ENCODE measurements at places on chromosomes 2 and 18. TPM values are rescaled to one million over a fixed set of nuclear protein-coding genes. Genes with fewer than 3 reads are reported as not detected.

- H3K36me3 ChIP-seq = no peaks in the 10 kb centered on the region
- no peak overlapping the region for H3K27ac ChIP-seq
- no peak for DNase-seq
- peaks cover 8% of the 10 kb centered on the region for H3K4me1 ChIP-seq
These were observed 33.8 kb downstream of the RBKS start for GRCh38 chr2:27856386-27856785.

CD207 gene
- 1.0 TPM for total RNA-seq

GCKR gene
- total RNA-seq = not detected

DNA sequence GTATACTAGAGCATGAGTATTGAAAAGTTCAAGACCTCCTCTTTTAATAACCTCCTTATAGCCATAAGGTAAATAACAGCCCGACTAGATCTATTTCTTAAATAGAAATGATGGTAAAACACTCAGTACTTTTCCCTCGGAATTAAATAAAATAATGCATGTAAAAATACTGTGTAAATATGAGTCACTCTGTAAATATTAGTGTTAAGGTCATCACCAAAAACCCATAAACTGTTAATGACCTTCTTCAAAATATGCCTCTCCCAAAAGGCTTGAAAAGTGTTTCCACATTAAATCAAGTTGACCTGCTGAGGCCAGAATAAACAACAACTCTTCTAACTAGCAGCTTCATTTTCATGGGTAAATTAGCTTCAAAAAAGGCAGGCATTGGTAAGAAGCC, 25.3 kb upstream of the BZW1 start:
- DNase-seq = no peak
- H3K36me3 ChIP-seq = no peaks in the 10 kb centered on the region
- no peaks in the 10 kb centered on the region for H3K4me1 ChIP-seq
- H3K27me3 ChIP-seq = no peaks in the 10 kb centered on the region
- no peak overlapping the region for H3K4me3 ChIP-seq

PROM2 gene
- 0.50 TPM for total RNA-seq

GRCh38 chr2:71347517-71347916, 15.9 kb downstream of the ZNF638 start:
- H3K27ac ChIP-seq = no peak overlapping the region
- H3K27me3 ChIP-seq = no peaks in the 10 kb centered on the region
- peaks cover 10% of the 10 kb centered on the region for H3K36me3 ChIP-seq
- peaks cover 33% of the 10 kb centered on the region for H3K4me1 ChIP-seq
- H3K4me3 ChIP-seq = no peak overlapping the region

GRCh38 chr18:36352384-36352783, 54.9 kb downstream of the FHOD3 start:
- DNase-seq = peak; percentile 89
- no peak overlapping the region for H3K27ac ChIP-seq
- peaks cover 3% of the 10 kb centered on the region for H3K36me3 ChIP-seq
- no peak overlapping the region for H3K4me3 ChIP-seq
- H3K27me3 ChIP-seq = no peaks in the 10 kb centered on the region
- H3K4me1 ChIP-seq = peaks cover 7% of the 10 kb centered on the region

TRABD2A gene
- 1.7 TPM for total RNA-seq

- no peak overlapping the region for H3K4me3 ChIP-seq
- H3K27me3 ChIP-seq = no peaks in the 10 kb centered on the region
- no peak overlapping the region for H3K27ac ChIP-seq
These were observed 18.3 kb upstream of the ACVR2A start for GRCh38 chr2:147826278-147827087.

DNA sequence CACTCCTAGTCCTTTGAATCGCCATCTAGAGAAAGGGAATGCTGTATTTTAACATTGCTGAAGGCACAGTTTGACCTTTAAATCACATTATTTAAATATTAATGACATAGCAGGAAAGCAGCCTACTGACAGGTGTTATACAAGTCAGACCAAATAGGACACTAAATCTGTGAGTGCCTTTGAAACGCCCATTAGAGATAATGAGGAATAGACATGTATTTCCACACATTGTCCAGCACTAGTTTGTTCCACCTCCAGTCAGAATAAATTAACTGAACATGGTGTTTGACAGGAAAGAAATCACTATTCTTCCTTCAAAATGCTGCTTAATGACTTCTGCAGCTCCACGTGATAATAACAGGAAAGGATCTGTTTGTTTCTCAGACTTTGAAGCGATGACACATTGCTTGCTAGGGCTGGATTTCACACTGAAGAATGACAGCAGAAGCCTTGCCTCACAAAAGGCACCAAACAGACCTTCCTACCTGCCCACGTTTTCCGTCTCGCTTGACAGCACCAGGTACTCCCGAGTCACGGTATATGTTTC, 90.5 kb upstream of the DDX18 start:
- H3K4me1 ChIP-seq = no peaks in the 10 kb centered on the region
- peaks cover 4% of the 10 kb centered on the region for H3K27me3 ChIP-seq
- no peak overlapping the region for H3K4me3 ChIP-seq
- H3K27ac ChIP-seq = no peak overlapping the region
- no peak for DNase-seq
- no peaks in the 10 kb centered on the region for H3K36me3 ChIP-seq

GRCh38 chr2:44616667-44617155, 255.0 kb downstream of the CAMKMT start:
- peaks cover 3% of the 10 kb centered on the region for H3K4me1 ChIP-seq
- no peaks in the 10 kb centered on the region for H3K27me3 ChIP-seq
- no peak for DNase-seq

DNA sequence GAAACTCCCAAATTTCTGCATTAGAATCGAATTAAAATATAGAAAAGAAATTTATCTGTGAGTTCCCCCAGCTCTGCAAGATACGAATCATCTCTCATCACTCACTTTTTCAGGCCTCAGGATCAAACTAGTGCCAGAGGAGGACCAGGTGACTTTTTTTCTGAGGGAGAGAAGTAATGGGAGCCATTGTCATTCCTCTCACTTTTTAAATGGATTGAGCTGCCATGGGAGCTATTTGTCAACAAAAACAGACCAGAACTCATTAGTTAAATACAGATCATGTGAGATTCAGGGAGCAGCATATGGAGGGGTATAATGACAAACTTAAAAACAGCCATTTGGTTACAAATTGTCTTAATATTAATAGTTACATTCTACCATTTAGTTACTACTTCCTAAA, 594.4 kb downstream of the DPP10 start:
- DNase-seq = no peak
- no peaks in the 10 kb centered on the region for H3K4me1 ChIP-seq

KCNE4 gene
- 11.6 TPM for total RNA-seq

DNA sequence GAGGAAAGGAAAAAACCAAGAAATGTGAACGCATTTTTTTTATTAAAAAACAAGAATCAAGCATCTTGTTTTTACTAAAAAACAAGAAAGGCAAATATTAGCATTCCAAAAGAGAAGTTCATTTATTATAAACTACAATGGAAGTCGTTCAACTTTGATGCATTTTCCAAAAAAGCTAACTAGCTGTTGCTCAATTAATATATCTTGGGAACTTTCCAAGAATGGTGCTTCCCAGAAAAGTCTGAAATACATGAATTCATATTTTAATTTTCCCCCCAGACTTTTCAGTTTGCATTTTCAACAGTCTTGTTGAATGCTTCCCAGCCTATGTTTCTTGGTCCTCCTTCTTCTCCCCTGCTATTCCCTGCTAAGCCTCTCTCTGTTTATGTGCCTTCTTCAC, 7.5 kb upstream of the RND3 start:
- no peak for DNase-seq
- H3K4me1 ChIP-seq = no peaks in the 10 kb centered on the region
- no peaks in the 10 kb centered on the region for H3K27me3 ChIP-seq
- H3K27ac ChIP-seq = no peak overlapping the region

- H3K4me3 ChIP-seq = no peak overlapping the region
- H3K27me3 ChIP-seq = no peaks in the 10 kb centered on the region
- peaks cover 22% of the 10 kb centered on the region for H3K4me1 ChIP-seq
- H3K27ac ChIP-seq = no peak overlapping the region
- H3K36me3 ChIP-seq = no peaks in the 10 kb centered on the region
- DNase-seq = no peak
These were observed 283.4 kb upstream of the PARD3B start for GRCh38 chr2:204261846-204262245.

- H3K27me3 ChIP-seq = no peaks in the 10 kb centered on the region
- no peak overlapping the region for H3K27ac ChIP-seq
- no peak overlapping the region for H3K4me3 ChIP-seq
These were observed 402.8 kb downstream of the TXNL1 start for GRCh38 chr18:56235481-56236013.

PID1 gene
- total RNA-seq = 48.2 TPM

MROH2A gene
- total RNA-seq = not detected

DNA sequence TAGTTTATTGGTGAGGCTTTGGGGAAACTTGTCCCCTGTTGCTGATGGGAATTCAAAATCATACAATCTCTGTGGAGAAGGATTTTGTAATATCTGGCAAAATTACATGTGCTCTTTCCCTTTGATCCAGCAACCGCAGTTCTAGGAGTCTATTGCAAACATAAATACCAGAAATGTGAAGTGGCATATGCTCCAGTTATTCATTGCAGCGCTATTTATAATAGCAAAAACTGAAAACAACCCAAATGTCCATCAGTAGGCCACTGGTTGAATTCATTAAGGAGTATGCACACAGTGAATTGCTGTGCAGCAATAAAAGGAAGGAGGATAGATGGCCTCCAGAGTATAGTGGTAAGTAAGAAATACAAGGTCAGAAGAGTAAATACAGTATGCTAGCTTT, 76.5 kb downstream of the HNRNPLL start:
- no peak overlapping the region for H3K4me3 ChIP-seq
- no peaks in the 10 kb centered on the region for H3K36me3 ChIP-seq
- peaks cover 47% of the 10 kb centered on the region for H3K4me1 ChIP-seq
- H3K27me3 ChIP-seq = no peaks in the 10 kb centered on the region
- DNase-seq = no peak
- H3K27ac ChIP-seq = peak overlapping the region; percentile 85

DNA sequence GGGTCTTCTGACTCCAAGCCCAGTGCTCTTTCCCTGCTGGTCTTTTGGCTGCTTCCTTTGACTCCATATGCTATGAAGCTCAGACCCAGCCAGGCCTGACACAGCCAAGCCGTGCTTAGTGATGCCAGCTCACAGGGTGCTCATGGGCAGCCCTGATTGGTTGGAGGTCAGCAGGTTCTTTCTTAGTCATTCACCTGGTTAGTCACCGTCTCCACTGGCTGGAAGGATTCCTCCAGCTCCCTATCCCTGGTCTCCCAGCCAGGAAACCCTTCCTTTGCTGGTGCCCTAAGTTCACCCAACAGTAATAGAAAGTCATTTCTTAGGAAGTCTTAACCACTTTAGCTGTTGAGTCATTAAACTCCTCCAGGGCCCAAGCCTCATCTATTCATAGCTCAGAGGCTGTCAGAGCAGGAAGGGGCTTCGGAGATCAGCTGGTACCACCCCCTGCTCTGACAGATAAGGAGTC, 3.9 kb downstream of the KCNK3 start:
- H3K27me3 ChIP-seq = no peaks in the 10 kb centered on the region
- H3K36me3 ChIP-seq = no peaks in the 10 kb centered on the region
- H3K4me3 ChIP-seq = no peak overlapping the region
- DNase-seq = no peak

DNA sequence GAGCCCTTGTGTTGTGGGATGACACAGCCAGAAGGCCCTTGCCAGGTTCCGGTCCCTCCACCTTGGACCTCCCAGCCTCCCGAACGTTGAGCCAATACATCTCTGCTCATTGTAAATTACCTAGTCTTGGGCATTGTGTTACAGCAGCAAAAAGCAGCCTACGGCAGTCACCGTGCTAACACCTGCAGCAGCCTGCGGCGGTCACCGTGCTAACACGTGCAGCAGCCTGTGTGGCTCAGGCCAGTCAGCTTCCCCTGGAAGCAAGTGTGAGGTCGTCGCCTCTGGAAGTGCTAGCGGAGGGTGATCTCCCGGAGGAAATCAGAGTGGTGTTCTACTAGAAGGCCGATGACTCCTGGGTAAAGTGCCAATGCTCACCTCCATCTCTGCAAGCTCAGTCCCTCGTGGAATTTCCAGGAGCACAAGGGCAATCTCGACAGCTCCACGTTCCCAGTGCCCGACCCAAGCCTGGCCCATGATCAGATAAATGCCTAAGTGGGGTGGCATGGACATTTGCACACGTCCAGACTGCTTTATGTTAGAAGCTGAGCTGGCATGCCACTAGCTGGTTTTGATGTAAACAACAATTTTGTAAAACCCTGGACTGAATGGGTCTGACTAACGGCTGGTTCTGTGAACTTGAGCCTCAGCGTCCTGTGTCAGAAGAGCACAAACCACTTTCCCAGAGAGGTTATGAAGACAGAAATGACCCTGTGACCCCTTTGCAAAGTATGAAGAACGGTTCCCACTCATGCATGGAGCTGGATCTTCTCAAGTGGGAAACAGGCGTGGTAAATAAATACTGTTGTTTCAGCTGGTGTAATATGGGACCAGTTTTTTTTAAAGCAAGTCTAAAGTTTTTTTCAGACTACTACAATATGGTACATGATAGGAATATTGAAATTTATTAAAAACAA, 11.4 kb upstream of the CNDP1 start:
- H3K27ac ChIP-seq = no peak overlapping the region
- H3K4me1 ChIP-seq = peaks cover 10% of the 10 kb centered on the region
- DNase-seq = no peak
- peaks cover 48% of the 10 kb centered on the region for H3K36me3 ChIP-seq
- no peaks in the 10 kb centered on the region for H3K27me3 ChIP-seq
- H3K4me3 ChIP-seq = no peak overlapping the region

GRCh38 chr2:191150600-191151330, at the start of gene STAT4:
Gene STAT4, minus strand, starts transcription at chr2:191150994. Its CDS starts 2,791 bp downstream, at chr2:191148203.
- H3K27me3 ChIP-seq = peaks cover 14% of the 10 kb centered on the region
- no peak for DNase-seq
- peak within 1 kb of the TSS; percentile 34 for H3K27ac ChIP-seq
- H3K36me3 ChIP-seq = no peaks in the 10 kb centered on the region
- peaks cover 12% of the 10 kb centered on the region for H3K4me1 ChIP-seq

CCL20 gene
- not detected for total RNA-seq

GRCh38 chr2:207230261-207231105, 64.7 kb upstream of the KLF7 start:
- peaks cover 35% of the 10 kb centered on the region for H3K4me1 ChIP-seq
- no peak for DNase-seq
- H3K4me3 ChIP-seq = no peak overlapping the region
- H3K36me3 ChIP-seq = no peaks in the 10 kb centered on the region

- H3K27me3 ChIP-seq = no peaks in the 10 kb centered on the region
- no peaks in the 10 kb centered on the region for H3K36me3 ChIP-seq
- no peak overlapping the region for H3K27ac ChIP-seq
- DNase-seq = no peak
- no peak overlapping the region for H3K4me3 ChIP-seq
- H3K4me1 ChIP-seq = no peaks in the 10 kb centered on the region
These were observed 75.4 kb upstream of the UBE2E3 start for GRCh38 chr2:180905002-180905401.

GTF2A1L gene
- total RNA-seq = 39.5 TPM

All from esophagus muscularis mucosa (tissue), 4 donors.